ENCODE measurements at places on chromosomes 12 and 14.

DNA sequence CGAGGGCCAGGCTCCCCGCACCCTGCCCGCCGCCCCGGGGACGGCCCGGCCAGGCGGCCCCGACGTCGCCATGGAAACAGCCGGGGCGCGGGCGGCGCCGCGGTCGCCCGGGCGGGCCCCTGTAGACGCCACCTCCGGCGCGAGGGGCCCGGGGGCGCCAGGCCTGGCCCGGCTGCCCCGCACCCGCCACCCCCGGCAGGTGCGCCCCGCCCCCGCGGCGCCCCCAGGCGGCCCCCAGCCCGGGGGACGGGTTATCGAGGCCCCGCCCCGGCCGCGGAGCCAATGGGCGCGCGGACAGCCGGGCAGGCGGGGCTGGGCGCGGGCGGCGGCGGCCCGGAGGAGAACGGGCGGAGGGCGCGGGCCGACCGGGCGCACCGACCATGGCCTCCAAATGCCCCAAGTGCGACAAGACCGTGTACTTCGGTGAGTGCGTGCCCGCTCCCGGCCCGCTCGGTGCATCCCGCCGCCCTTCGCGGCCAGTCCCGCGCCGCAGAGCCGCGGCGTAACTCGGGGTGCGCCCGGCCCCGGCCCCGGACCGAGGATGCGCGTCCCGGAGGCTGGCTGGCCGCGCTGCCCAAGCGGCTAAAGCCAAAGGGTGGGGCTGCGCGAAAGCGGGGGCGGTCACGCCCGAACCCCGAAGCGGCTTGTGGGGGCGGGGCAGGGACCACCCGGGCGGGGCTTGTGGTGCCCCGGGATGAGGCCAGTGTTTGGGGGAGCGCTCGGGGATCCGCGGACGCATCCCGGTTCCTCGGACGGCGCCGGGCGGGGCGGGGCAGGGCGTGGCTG, at the start of gene CRIP2:
CRIP2 (plus strand) TSS at position 339 of the 786 bp plus-strand sequence; CDS start at position 381, 42 bp downstream.
- no peak for DNase-seq

- no peak for DNase-seq
Measured at GRCh38 chr14:105287249-105288102, 13.3 kb downstream of the BRF1 start.

- DNase-seq = no peak
Measured at GRCh38 chr12:66273147-66273546, 29.1 kb upstream of the HELB start.

DNA sequence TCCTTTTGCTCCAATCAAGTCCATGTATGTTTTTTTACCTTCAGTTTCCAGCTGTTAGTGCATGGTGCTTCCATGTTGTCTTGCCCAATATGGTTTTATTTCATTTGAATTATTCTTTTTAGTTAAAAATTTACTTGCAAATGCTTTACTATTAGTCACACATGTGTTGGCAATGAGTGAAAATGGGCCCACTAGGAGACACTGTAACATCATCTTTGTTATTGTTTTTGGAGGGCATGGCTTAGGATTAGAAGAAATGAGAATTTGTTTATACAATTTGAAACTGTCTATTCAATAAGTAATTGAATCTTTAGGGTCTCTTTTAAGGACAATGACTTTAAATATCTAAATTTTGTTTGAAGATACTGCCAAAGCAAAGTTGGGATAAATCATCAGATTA, 133.7 kb downstream of the BRMS1L start:
- DNase-seq = no peak

DNA sequence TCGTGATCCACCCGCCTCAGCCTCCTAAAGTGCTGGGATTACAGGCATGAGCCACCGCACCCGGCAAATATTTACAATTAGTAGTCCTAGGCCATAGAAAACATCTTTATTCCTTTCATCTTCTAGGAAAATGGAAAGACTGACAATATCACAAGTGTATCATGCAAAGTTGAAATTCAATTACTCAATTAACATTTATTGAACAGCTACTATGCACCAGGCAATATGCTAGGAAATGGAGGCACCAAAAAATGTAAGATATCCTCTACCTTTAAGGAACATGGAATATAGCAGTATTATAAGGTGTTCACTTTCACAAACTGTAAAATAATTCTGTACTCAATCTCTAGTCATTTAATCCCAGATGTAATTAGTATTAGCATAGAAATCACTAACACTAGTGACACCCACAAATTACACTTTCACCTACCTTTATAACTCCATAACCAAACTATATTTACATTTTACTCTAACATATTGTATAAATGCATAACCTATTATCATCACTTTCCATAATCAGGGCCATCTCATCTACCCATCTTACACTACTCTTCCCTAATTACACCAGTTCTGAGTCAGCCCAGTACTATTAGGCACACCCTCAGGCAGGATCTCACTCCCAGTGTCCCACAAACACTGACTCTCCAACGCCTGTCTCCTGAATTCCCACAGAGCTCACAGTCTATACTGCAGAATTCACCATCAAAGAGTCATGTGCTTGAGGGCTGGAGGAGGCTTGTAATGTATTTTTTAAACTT, 10.4 kb downstream of the CORO1C start:
- no peak for DNase-seq

DNA sequence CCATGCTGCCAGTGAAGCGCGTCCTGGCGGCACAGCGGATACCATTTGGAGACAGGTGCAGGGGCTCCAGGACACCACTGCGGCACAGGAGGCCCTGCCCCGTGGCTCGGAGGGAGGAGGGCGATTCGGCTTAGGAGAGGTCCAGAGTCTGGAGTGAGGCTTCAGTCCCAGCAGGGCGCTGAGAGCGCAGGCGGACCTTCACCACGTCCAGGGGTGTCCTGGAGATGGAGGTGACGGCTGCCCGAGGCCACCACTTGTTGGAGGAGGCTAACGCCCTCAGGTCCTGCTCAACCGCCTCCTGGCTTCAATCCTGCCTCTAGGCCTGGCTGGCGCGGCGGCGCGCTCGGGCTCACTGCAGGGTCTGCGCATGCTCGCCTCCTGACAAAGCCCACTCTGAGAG, 45.7 kb downstream of the EIF2S3B start:
- no peak for DNase-seq

DNA sequence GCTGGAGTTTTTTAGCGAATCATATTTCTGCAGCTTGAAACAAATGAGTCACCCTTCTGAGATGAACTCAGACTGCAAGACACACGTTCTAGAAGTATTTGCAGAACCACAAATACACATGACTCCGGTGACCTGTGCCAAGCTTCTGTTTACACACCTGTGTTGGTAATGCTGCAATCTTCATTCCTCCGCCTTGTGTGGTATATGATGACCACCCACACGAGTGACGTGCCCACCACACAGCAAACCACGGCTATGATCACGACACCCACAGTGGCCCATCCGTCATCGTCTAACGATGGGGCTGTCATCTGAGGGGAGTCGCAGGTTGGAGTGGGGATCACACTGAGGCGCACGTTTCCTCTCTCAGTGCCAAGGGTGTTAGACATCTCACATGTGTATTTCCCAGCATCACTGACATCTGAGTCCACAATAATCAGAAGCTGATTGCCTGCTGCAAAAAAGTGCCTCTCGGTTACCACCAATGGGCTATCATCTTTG, 43.0 kb downstream of the LRIG3 start:
- DNase-seq = no peak

GRCh38 chr14:102408724-102409123, 46.0 kb downstream of the TECPR2 start:
- DNase-seq = no peak

GRCh38 chr12:111446631-111447570, 41.2 kb downstream of the SH2B3 start:
- peak; percentile 70 for DNase-seq

- no peak for DNase-seq
Measured at GRCh38 chr14:67457782-67458181, 30.7 kb downstream of the TMEM229B start.

GRCh38 chr12:2605301-2605700, 189.5 kb upstream of the FKBP4 start:
- DNase-seq = no peak
